ENCODE measurements at places on chromosomes 11 and 22. TPM values are rescaled to one million over a fixed set of nuclear protein-coding genes. Genes with fewer than 3 reads are reported as not detected.

DNA sequence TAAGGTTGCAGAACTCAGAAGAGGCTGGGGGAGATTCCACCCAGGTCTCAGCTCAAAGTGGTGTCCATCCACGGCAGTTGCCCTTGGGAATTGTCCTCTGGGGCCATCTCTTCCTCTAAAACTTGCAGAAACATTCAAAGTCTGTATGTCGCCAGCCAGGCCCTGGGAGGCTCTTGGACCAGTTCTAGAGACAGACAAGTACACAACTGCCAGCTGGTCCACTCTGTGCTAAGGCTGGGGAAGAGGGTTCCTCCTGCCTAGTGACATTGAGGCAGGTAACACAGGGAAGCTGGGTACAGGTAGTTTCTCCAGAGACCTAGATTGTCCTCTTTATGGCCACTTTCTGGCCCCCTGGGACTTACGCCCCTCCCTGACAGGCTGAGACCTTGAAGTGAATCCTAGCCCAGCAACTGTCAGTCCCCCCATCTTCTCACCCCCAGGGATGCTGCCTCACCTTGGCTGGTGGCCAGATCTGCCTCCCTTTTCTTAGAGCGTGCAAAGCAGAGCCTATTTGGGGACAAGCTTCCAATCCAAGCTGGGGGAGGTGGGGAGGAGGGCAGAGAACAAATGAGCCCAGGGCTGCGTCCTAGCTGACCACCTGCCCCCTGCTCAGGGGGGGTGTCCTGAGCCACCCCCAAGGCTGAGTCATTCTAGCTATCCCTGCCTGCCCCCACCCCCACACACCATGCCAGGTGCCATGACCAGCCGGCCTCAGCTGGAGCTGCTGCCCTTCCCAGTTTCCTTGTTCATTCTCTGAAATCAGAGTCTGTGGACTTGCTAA is 8.4 kb downstream of the FAM83F start:
- no peak for DNase-seq
- no peak overlapping the region for H3K4me3 ChIP-seq
- H3K27ac ChIP-seq: no peak overlapping the region
- H3K27me3 ChIP-seq: no peaks in the 10 kb centered on the region

- no peaks in the 10 kb centered on the region for H3K27me3 ChIP-seq
- H3K36me3 ChIP-seq: no peaks in the 10 kb centered on the region
- H3K27ac ChIP-seq: no peak overlapping the region
- H3K4me1 ChIP-seq: no peaks in the 10 kb centered on the region
Observed at GRCh38 chr11:8252388-8252787, 11.3 kb downstream of the LMO1 start.

The SIPA1 gene
- 42.8 TPM for total RNA-seq

The DNAJB7 gene
- not detected for total RNA-seq

GRCh38 chr22:26196657-26197056 is 27.4 kb downstream of the SEZ6L start:
- H3K27ac ChIP-seq: no peak overlapping the region
- H3K4me3 ChIP-seq: no peak overlapping the region
- peaks cover 4% of the 10 kb centered on the region for H3K27me3 ChIP-seq
- no peaks in the 10 kb centered on the region for H3K36me3 ChIP-seq
- H3K4me1 ChIP-seq: no peaks in the 10 kb centered on the region
- no peak for DNase-seq

DNA sequence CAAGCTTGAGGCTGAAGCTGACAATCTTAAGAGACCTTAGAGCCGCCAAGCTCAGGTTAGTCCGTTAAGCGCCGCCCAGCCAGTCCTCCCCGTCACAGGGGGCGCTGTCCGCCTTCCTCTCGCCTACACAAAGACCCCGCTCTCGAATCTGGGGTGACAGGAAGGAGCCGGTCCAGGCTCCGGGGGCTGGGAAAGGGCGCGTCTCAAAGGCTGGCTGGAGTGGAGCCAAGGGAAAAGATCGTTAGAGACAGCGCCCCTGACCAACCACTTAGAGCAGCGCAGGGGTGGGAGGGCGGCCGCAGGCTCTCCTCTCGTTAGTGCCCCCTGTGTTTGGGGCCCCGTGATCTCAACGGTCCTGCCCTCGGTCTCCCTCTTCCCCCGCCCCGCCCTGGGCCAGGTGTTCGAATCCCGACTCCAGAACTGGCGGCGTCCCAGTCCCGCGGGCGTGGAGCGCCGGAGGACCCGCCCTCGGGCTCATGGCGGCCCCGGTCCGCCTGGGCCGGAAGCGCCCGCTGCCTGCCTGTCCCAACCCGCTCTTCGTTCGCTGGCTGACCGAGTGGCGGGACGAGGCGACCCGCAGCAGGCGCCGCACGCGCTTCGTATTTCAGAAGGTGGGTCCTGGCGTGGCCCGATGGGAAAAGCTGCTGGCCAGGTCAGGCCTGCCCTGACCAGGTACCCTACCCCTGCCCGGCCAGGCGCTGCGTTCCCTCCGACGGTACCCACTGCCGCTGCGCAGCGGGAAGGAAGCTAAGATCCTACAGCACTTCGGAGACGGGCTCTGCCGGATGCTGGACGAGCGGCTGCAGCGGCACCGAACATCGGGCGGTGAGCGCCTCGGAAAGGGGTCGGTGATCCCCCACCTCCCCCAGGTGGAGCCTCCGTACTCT is at the start of gene MUS81:
MUS81 (plus strand) TSS at position 156 of the 887 bp plus-strand sequence; CDS start at position 477, 321 bp downstream.
- H3K36me3 ChIP-seq: no peaks in the 10 kb centered on the region
- H3K27me3 ChIP-seq: no peaks in the 10 kb centered on the region
- peaks cover 21% of the 10 kb centered on the region for H3K4me1 ChIP-seq
- peak within 1 kb of the TSS; percentile 96 for H3K27ac ChIP-seq
- peak within 1 kb of the TSS; percentile 98 for H3K4me3 ChIP-seq
- peak; percentile 98 for DNase-seq

- no peaks in the 10 kb centered on the region for H3K36me3 ChIP-seq
- no peak for DNase-seq
- H3K4me3 ChIP-seq: no peak overlapping the region
- H3K27me3 ChIP-seq: no peaks in the 10 kb centered on the region
Observed at GRCh38 chr11:111069066-111069465, 176.5 kb upstream of the POU2AF2 start.

GRCh38 chr11:70398834-70399680 is 728 bp downstream of the CTTN start:
- DNase-seq: no peak
- H3K36me3 ChIP-seq: peaks cover 2% of the 10 kb centered on the region
- H3K27ac ChIP-seq: peak overlapping the region; percentile 93
- no peaks in the 10 kb centered on the region for H3K27me3 ChIP-seq
- H3K4me3 ChIP-seq: peak overlapping the region; percentile 98
- H3K4me1 ChIP-seq: peaks cover 36% of the 10 kb centered on the region

DNA sequence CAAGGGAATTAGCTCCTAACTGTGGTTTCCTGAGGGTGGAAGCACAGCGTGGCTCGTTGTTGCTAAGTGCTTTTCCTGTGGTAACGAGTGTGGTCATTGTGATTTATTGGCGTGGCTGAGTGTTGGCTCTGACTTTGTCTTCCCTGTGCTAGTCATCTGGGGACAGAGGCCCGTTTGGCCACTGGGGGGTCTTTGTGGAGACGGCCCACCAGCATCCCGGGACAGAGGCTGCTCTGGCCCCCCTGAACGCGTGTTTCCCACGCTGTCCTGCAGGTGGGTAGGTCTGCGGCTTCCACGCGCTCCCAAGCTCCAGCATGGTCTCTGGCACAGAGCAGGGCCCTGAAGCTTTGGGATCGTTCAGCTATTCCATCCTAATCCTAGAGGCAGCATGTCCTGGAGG is 1040.0 kb downstream of the TBC1D22A start:
- H3K27ac ChIP-seq: no peak overlapping the region
- H3K4me3 ChIP-seq: no peak overlapping the region
- H3K4me1 ChIP-seq: no peaks in the 10 kb centered on the region
- no peaks in the 10 kb centered on the region for H3K36me3 ChIP-seq
- peaks cover 9% of the 10 kb centered on the region for H3K27me3 ChIP-seq
- no peak for DNase-seq

DNA sequence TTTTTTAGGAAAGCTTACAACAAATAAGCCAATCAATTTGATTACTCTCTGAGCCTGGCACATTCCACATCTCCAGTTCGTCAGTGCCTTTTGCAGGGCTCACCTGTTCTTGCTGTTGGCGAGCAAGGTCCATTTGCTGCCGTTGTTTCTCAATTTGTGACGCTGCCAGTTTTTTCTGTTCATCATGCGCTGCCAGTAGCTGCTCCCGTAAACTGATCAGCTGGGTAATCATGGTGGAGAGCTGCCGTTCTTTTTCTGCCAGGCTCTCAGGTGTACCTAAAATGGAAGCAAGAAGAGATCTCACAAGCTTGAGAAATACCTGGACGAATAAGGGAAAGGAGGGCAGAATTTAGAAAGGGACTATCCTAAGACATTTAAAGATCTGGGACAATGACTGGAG is 169.7 kb downstream of the SOX6 start:
- no peak for DNase-seq
- H3K27ac ChIP-seq: no peak overlapping the region
- H3K4me1 ChIP-seq: peaks cover 14% of the 10 kb centered on the region
- H3K27me3 ChIP-seq: no peaks in the 10 kb centered on the region
- no peak overlapping the region for H3K4me3 ChIP-seq
- H3K36me3 ChIP-seq: no peaks in the 10 kb centered on the region

The TMPRSS5 gene
- 0.55 TPM for total RNA-seq

The OR5I1 gene
- not detected for total RNA-seq

All from heart left ventricle (tissue), 16 donors.